Naive thymus-derived CD8-positive, alpha-beta T cell (primary cell): ENCODE measurements at places on chromosomes 1 and 21. TPM values are rescaled to one million over a fixed set of nuclear protein-coding genes. Genes with fewer than 3 reads are reported as not detected.

Gene TEX35
- polyA plus RNA-seq = not detected

DNA sequence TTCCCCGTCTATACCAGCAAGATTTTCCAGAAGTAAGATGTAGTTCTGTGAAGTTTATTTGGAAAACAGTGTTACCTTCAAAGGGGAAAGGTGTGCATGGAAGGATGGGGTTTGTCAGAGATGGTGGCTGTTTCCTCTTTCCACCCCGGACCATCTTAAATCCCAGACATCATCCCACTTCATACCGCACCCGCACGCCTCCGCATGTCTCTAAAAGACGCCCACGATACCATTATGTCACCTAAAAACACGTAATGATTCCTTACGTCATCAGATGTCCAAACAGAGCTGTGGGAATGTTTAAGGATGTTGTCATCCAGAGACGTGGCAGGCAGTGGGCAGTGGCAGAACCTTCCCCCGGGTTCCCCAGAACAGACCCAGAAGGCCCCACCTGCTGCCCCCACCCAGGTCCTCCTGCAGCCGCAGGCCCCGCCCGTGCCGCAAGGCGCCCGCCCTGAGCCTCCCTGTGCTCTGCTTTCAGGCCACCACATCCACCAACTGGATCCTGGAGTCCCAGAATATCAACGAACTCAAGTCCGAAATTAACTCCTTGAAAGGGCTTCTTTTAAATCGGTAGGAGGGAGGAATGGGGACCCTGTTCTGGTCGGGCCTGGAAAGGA is 152.2 kb downstream of the PEX14 start:
- DNase-seq = no peak

DNA sequence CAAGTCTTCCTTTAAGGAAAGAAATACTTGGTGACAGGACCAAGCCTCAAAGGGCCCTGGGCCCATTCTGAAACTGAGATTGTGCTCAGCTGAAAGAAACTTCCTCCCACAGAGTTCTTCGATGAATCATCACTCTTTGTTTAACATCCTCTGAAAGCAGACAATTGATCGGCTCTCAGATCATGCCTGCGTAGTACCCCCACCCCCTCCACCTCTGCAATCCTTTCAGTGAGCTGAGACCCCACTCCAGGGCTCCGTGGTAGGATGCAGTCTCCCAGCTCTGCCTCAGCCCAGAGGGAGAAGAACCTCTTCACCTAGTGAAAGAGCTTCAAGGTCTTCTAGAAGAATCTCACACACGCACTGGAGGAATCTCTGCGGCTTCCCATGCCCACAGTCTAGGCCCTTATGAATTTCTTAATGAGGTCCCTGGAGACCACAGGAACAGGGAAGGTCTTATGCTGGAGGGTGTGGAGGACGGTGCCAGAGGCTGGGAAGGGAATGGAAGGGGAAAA is 104.9 kb upstream of the SOD1 start:
- no peak for DNase-seq

Gene OLIG2
- not detected for polyA plus RNA-seq

DNA sequence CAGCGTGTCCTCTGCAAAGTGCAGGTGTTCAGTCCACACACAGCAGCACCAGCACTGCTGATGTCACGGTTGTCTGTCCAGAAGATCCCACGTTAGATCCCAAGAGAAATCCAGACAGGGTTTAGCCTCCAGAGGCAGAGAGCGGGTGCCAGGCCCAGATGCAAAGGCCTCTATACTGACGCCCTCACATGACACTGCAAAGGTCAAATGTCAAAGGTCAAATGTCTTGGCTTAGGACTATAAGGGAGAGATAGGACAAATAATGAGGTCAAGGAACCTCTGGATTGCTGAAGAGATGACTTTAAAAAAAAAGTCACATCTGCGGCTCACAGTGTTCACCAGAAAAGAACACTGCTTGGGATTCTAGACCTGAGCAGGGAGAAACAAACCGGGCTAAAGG is 101.5 kb downstream of the COLGALT2 start:
- DNase-seq = no peak

Gene DDAH1
- not detected for polyA plus RNA-seq

Gene EVA1B
- 2.4 TPM for polyA plus RNA-seq

- no peak for DNase-seq
Measured at GRCh38 chr1:229984992-229985612, 81.9 kb upstream of the GALNT2 start.

Gene LAPTM5
- polyA plus RNA-seq = 534 TPM

Gene KCNJ6
- polyA plus RNA-seq = not detected

Gene ASPM
- not detected for polyA plus RNA-seq

- DNase-seq = no peak
Measured at GRCh38 chr1:39490596-39491145, 765 bp upstream of the BMP8A start.

Gene LCE1C
- polyA plus RNA-seq = not detected

GRCh38 chr1:247330548-247331171 is 1.0 kb downstream of the ZNF496 start:
- DNase-seq = no peak

GRCh38 chr1:93958726-93959100 is 49.5 kb upstream of the GCLM start:
- no peak for DNase-seq

DNA sequence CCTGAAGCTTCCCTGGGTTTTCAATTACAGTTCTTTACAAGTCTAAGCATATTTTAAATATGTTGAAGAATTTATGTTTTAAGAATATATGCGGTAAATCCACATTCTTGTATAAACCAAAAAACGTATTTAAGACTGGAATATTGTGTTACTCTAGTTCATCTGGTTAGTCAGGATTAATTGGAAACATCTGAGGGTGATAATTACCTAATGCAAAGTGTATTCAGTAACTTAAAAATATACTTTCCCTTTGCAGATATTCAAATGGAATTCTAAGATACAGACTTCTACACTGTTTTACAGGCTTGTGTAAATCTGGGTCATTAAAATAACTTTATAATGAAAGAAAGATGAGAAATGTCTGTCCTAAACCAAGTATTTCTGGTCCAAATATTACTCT is 302.0 kb downstream of the VAV3 start:
- no peak for DNase-seq

GRCh38 chr1:193340331-193340730 is 153.9 kb upstream of the B3GALT2 start:
- no peak for DNase-seq

Gene CFAP107
- not detected for polyA plus RNA-seq

GRCh38 chr1:25193229-25193628 is 39.1 kb downstream of the SYF2 start:
- DNase-seq = no peak

DNA sequence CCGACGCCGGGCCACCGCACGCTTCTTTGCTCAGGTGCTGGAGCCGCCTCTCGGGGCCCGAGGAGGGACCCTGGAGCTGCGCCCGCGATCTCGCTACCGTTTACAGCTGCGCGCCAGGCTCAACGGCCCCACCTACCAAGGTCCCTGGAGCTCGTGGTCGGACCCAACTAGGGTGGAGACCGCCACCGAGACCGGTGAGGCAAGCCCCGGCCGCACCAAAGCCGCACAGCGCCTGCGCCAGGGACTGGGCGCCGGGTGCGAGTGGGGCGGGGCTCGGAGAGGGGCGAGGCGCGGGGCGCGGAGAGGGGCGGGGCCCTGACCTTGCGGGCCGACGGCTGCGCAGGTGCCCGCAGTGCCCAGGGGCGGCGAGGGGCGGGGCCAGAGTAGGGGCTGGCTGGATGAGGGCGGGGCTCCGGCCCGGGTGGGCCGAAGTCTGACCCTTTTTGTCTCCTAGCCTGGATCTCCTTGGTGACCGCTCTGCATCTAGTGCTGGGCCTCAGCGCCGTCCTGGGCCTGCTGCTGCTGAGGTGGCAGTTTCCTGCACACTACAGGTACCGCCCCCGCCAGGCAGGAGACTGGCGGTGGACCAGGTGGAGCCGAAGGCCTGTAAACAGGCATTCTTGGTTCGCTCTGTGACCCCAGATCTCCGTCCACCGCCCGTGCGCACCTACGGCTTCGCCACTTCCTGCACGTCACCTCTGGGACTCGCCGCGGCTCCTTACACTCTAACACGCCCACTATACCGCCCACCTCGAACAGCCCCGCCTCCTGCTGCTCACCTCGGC is 9.8 kb upstream of the CDC20 start:
- peak; percentile 74 for DNase-seq

Gene C1orf87
- polyA plus RNA-seq = not detected

GRCh38 chr1:117615474-117615873 is 9.6 kb downstream of the TENT5C start:
- DNase-seq = no peak

Gene OR6N1
- not detected for polyA plus RNA-seq

DNA sequence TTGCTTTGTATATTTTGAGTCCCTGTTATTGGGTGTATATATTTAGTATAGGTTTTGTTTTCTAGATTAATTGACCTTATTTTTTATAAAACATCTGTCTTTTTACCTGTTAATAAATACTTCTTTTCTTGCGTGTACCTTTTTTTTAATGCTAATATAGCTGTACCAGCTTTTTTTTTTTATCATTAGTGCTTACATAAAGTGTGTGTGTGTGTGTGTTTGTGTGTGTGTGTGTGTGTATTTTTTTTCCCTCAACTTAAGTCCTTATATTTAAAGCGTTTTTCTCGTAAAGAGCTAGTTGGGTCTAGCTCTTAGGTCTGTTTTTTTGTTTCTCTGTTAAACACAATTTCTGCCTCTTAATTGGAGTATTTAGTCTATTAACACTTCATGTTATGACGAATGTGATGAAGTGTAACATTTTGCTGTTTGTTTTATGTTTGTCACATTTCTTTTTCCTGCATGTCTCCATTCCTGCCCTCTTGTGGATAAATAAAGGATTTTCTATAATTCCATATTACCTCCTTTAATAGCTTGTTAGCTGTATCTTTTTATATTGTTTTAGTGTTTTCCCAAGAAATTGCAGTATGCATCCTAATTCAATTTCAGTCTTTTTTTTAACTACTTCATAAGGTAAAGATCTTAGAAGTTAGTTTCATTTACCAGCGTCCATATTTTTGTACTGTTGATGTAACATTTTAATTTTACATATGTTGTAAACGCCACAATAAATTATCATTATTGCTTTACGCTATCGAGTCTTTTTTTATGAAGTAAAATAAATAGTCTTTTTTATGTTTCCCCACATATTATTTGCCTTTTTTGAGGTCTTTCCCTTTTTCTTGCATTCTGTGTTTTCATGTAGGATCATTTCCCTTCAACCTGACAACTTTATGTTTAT is 4.3 kb downstream of the PRMT2 start:
- DNase-seq = peak; percentile 57

GRCh38 chr1:195005338-195005737 is 1602.9 kb downstream of the KCNT2 start:
- DNase-seq = no peak

- no peak for DNase-seq
Measured at GRCh38 chr1:86955678-86956077, 41.2 kb downstream of the HS2ST1 start.

- no peak for DNase-seq
Measured at GRCh38 chr1:161836018-161836417, 69.9 kb downstream of the ATF6 start.

Gene TENT5C
- polyA plus RNA-seq = 0.36 TPM

GRCh38 chr1:39657402-39657801 is 14.5 kb downstream of the NT5C1A start:
- no peak for DNase-seq

DNA sequence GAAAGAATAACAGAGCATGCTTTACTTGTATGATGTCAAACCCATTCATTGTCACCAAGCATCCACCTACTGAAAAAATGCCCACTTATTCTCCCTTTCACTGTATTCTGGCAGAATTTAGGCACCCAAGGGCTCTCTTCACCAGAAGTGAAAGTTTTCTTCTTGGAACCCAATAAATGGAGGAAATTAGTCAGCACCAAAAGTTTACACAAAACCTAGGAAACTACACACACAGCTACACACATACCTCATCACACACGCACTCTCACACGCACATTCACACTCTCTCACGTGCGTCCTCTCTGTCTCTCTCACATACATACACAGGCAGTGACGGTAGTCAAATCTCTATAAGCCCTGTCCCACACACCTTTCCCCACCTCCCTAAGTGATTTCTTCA is 37.6 kb downstream of the MCOLN2 start:
- DNase-seq = no peak

- no peak for DNase-seq
Measured at GRCh38 chr21:41691205-41692184, 75.4 kb downstream of the RIPK4 start.

DNA sequence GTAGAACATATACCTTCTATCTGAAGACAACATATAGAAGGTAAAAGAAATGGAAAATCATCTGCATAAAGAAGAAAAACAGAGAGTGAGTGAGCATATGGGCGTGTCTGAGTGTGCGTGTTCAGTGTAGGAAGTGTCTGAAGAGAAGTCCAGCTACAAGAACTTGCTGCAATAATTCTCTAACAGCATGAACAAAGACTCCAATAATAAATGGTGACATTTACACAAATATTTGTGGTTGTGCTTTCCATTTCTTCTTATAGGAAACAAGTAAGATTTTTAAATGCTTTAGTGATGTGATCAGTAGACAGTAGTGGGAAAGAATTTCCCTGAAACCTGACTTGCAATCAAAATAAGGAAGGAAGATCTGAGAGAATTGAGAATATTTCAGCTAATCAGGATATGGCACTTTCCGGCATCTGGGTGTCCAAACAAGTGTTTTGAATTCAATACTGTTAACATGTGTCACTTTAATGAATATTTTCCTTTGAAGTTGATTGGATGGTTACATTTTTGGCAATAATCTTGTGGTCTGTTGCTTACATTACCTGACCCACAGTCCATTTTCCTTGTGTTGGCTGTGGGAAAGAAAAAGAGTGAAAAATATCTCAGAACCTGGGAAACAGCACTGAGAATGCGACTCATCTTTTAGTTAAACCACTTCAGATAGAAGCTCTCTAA is 154.0 kb downstream of the TGFB2 start:
- no peak for DNase-seq

DNA sequence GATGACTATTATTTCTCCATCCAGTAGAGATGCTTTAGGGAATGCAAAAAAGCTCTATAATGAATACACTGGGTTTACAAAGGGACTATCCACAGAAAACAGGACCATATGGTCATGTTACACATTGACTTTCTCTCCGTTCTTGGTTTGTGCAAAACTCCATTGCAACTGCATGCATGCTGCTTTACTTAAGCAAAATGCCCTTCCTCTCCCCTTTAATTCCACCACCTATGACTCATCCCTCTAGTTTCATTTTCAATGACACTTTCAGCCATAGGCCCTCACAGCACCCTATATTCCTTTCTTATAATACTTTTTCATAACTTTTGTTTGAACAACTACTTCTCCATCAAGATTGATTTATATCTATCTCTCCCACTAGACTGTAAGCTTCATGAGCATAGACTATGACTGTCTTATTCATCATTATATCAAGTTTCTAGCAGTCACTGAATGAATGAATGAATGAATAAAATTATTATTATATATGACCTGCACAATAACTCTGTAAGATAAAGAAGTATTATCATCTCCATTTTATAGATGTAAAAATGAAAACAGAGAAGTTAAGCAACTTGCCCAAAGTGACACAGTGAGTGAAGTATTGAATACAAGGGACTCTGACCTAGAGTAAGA is 248.9 kb downstream of the PLPP3 start:
- no peak for DNase-seq

- no peak for DNase-seq
Measured at GRCh38 chr1:89822109-89822962, 1.5 kb downstream of the LRRC8D start.
